ENCODE measurements at places on chromosomes 13 and 19.
A peak's percentile ranks its signal among the peaks of the same experiment; 100 is the strongest.

GRCh38 chr13:94210816-94211215 lies 268.7 kb downstream of the DCT start:
- peak; percentile 53 for DNase-seq

DNA sequence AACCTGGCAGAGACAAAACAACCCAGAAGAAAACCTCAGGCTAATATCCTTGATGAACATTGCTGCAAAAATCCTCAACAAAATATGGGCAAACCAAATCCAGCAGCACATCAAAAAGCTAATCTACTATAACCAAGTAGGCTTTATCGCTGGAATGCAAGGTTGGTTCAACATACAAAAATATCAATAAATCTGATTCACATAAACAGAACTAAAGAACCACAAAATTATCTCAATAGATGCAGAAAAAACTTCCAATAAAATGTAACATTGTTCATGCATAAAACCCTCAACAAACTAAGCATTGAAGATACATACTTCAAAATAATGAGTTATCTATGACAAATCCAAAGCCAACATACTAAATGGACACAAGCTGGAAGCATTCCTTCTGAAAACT lies 8.8 kb downstream of the ZNF724 start:
- peak; percentile 9 for DNase-seq

- no peak for DNase-seq
These were observed 152.1 kb downstream of the POSTN start for GRCh38 chr13:37446503-37446902.

GRCh38 chr19:41860419-41861115 lies 512 bp downstream of the RPS19 start:
- DNase-seq: no peak

DNA sequence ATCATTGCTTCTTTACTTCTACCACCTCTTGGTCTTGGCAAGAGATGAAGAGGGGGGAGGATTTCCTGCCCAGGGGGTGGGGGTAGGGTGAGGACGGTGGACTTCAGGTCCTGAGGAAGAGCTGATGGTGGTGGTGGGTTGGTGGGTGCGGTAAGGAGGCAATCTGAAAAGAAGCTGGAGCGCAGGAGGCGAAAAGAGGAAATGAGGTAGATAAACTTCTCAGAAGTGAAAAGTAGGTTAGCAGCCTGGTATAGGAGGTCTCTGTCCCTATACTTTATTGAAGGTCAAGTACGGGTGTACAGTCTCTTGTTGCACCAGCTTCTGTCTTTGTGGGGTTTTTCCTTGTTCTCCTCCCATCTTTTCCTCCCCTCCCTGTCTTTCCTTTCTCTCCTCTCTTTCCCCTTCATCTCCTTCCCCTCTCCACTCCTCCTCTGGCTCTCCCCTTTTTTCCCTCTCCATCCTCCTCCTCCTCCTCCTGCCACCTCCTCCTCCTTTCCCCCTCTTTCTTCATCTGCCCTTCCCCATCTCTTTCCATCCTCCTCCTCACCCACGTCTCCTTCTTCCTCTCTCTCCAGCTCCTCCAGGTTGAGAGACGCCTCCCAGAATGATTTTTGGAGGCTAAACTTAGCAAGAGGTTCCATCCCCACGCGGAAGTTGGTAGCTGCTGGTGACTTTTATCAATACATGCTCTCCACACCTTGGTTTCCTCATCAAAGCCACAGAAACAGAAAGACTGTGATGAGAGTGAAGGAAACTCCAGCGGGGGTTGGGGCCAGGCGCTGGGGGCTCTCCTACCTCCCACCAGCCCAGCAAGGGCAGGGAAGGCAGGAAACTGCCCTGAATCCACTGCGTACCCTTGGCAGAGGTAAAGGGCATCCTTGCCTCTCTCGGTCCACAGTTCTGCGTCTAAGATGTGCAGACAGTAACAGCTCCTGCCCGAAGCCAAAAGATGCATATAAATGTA lies 15.3 kb downstream of the TNFSF14 start:
- DNase-seq: no peak

DNA sequence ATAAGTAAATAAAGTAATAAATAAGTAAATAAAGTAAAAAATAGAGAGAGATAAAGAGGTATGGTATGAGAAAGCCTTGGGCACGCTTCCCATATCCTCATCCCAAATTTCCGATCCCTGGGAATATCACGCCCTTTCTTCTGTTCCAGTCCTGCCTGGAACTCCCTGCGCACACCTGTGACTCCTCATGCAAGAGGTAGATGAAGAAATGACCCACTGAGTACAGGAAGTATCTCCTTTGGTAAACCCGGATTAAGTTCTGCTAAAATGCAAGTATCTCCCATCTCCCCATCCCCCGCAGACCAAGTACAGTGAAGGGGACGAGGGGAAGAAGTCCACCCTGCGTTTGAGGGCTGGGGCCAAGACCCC lies 399 bp upstream of the ZNF136 start:
- DNase-seq: no peak

DNA sequence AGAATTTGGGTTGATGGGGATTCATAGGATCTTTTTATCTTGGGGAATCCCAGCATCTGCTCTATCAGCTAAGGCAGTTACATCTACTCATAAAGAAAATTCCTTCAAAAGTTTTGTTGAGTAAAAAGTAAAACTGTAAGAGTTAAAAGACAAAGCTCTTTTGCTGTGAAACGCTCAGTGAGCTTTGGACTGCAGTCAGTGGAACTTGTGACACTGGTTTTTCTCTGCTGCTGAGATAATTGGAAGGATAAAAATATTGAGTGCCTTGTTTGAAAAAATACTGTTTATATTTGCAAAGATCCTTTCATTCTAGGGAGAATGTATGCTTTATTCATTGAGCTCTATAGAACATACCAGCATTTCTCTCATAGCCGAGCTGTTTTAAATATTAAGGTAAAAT lies 5.3 kb downstream of the NAXD start:
- no peak for DNase-seq

DNA sequence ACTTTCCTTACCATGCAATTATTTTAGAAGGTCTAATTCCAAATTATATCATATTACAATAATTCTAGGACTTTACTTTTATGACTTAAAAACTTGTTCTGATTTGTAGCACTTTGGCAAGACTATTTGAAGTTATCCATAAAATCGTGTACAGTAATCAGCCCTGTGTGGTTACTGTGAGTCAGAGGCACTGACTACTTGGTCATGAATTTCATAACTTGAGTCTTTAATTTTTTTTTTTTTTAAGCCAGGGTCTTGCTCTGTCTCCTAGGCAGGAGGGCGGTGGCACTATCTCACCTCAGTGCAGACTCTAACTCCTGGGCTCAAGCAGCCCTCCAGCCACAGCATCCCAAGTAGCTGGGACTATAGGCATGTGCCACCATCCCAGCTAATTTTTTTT lies 1319.2 kb upstream of the SLC10A2 start:
- DNase-seq: no peak

DNA sequence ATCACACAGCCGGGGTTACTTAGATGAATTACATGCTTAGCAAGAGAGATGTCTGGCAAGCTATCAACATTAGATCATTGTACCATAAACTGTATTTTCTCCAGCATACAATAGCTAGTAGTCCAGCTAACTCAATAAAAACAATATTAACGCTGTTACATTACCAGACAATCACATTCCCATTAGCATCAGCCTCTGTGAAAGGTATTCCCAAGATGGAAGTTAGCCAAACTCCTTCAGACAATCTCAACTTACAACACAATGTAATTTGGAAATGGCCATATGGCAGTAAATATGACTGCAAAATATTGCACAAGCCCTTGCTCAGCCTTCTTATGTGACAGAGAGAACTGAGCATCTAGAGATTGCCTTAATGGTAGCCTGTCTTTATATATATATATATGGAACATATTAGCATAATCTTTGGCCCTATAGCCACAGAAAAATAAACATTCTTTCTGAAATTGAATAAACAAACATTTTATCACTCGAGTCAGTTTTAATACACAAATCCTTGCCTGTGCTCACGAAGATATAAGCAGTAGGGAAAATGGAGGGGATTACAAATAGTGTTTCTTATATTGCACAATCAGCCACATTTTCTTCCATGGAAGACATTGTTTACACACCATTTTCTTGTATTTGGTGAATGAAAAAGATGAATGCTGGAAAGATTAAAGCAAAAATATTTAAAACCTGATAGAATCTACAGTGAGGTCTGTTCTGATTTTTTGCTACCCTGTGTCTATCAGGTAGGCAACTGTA lies 1060.5 kb downstream of the DIAPH3 start:
- peak; percentile 20 for DNase-seq

- DNase-seq: no peak
These were observed 119.9 kb downstream of the MAB21L1 start for GRCh38 chr13:35356572-35356971.

DNA sequence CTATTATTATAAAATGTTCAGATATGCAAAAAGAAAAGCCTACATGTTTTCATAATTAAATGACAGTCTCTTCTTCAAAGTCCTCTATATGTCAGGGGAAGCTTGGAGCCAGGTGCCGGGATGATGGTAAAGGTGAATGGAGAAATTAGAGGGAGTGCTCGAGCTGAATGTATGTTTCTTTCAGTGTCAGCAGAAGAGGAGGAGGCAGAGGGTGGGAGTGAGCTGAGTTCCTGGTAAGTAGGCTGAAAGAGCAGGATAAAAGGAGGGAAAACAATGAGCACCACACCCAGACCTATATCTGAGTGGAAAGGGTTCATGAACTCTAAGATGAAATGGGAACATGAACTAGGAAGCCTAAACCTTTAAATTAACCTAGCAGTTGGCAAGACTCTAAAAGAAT lies 307.6 kb upstream of the NBEA start:
- DNase-seq: no peak

DNA sequence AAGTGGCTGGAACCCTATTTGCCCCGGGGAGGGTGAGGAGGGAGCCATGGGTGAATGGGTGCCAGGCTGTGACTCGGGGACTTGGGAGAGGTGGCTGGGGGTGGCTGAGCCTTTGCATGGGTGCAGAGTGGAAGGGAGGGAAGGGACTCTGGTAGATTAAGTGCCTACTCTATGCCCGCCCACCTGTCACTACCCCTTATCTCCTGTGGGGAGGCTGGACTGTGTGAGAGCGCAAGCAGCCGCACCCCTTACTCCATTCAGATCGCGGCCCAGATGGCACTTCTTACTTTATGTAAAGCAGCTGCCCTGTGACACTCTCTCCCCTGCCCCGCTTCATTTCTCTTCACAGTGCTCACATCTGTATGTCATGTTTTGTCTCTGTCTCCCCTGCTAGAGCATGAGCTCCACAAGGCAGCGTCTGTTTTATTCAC lies 2.9 kb downstream of the KASH5 start:
- DNase-seq: no peak

DNA sequence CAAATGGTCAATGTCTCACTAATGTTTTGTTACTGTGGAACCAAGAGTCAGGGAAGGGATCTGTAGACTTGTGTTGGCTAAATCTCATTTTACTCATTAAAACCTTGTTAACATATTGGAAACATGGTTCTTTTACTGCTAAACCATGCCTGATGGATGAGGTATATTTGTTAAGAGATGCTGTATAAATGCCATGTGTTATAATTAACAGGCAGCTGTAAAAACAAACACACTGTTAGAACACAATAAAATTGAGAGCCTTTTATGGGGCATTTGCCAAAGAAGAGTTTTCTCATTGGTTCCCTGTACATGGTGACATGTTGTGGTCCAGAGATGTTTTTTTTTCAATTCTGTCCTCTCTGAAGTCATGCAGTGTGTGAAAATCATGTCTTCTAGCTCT lies 121.9 kb downstream of the ESD start:
- DNase-seq: peak; percentile 67

GRCh38 chr19:50722201-50723013 lies 757 bp upstream of the CLEC11A start:
- peak; percentile 63 for DNase-seq

DNA sequence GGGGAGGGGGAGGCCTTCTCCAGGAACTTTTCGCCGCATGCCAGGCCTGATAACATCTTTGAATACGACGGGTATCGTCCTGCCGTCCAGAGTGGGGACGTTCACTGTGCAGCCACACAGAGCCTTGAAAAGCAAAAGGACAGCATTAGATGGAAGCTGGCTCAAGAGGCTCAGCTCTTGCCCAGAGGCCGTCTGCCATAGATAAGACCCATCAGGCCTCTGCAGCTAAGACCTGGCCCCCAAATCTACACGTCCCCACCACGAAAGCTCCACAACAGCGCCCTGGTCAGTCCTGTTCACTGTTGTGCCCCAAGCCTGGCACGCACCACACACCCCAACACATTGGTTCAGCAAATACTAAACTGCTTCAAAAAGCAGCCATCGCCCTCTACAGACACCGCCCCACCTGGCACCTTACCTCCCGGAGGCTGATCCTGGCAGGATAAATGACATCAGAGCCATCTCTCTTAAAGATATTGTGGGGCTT lies 2.1 kb downstream of the DNAJB1 start:
- no peak for DNase-seq

DNA sequence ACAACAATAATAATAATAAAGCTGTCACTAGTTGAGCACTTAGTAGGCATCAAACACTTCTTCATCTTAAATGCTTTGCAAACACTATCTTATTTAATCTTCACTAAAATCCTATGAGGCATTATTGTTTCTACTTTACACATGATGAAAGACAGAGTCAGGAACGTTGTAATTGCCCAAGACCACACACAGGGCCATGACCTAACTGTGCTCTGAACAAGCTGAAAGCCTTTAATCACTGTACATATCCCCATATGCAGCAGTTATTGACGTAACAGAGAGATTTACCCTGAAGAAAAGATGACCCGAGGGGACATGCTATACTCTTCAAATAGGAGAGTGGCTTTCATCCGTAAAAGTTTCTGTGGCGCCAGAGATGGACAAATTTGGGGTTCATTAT lies 53.0 kb downstream of the SACS start:
- no peak for DNase-seq

DNA sequence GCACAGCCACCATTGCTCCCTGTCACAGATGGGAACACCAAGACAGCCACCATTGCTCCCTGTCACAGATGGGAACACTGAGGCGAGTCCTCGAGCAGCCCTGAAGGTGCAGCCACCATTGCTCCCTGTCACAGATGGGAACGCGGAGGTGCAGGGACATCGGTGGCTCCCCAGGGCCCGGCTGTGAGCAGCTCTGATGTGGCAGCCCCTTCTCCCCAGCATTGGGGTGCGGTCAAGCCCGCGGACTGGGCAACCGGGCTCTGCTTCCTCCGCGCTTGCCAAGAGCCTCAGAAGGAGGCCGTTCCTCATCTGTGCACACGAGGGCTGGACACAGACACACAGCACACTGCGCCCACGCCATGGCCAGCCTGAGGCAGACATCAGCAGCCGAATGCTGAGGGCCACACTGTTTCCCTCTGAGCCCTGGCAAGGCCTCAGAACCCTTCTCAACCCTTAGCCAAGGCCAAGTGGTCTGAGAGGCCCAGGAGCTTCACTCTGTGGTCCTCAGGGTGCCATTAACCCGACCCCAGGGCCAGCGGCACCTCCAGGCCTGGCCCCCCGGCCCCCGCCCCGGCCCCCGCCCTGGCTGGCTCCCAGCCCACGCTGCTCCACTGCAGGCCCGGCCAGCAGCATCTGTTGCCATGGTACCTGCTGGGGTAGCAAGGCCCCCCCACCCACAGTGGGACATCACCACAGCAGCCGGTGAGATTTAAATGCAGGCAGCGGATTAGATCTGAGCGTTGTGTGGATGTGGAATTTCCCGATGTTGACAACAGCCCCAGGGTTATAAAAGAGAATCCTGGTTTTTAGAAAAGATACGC lies 18.4 kb downstream of the C2CD4C start:
- no peak for DNase-seq

- no peak for DNase-seq
These were observed 3.3 kb downstream of the ISYNA1 start for GRCh38 chr19:18434411-18435175.
